Brain microvascular endothelial cell (primary cell): ENCODE measurements at places on chromosomes 1 and 21.

DNA sequence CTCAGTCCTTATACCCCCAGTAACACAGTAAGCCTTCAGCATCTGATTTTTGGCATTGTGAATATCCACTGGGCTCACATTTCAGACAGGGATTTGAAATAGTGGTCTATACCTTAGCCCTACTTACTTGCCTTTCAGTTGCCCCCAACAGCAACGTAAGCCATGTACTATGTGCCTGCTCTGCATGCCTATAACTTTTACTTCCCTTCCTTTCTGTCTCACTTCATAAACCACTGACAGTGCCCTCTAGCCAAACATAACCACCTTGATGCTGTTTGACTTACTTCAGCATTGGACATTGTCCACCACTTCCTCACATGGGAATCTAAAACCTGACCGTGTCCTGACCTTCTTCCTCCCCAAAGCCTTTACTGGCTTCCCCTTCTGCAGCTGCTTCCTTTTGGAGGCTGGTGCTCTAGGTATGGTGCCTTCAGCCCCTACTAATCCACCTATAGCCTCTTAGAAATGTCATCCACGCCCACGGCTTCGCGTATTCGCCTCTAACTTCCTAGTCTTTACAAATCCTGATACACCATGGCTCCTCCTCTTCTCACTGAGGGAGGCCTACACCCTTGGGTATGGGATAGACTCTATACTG is 3.6 kb upstream of the ZNF672 start:
- no peak for DNase-seq

- peak; percentile 80 for DNase-seq
Observed at GRCh38 chr1:118989878-118990378, 1.8 kb upstream of the TBX15 start.

DNA sequence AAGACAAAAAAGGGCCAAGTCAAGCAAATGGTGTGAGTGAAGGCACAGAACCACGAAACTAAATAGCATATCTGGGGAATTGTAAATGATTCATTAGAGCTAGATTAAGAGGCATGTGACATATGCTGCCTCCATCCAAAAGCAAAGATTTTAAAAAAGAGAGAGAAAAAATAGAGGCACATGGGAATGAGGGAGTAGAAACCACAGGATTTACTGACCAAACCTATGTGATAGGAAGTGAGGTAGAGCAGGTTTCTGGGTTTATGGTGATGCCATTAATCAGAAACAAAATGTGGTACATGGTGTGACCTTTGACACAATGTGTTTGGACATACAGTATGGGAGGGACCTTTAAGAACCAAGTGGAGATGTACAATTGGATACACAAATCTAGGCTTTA is 13.6 kb downstream of the C1orf52 start:
- no peak for DNase-seq

- no peak for DNase-seq
Observed at GRCh38 chr1:152946248-152946647, 758 bp upstream of the SPRR5 start.

GRCh38 chr1:34149501-34149900 is 15.5 kb downstream of the CSMD2 start:
- DNase-seq: no peak

DNA sequence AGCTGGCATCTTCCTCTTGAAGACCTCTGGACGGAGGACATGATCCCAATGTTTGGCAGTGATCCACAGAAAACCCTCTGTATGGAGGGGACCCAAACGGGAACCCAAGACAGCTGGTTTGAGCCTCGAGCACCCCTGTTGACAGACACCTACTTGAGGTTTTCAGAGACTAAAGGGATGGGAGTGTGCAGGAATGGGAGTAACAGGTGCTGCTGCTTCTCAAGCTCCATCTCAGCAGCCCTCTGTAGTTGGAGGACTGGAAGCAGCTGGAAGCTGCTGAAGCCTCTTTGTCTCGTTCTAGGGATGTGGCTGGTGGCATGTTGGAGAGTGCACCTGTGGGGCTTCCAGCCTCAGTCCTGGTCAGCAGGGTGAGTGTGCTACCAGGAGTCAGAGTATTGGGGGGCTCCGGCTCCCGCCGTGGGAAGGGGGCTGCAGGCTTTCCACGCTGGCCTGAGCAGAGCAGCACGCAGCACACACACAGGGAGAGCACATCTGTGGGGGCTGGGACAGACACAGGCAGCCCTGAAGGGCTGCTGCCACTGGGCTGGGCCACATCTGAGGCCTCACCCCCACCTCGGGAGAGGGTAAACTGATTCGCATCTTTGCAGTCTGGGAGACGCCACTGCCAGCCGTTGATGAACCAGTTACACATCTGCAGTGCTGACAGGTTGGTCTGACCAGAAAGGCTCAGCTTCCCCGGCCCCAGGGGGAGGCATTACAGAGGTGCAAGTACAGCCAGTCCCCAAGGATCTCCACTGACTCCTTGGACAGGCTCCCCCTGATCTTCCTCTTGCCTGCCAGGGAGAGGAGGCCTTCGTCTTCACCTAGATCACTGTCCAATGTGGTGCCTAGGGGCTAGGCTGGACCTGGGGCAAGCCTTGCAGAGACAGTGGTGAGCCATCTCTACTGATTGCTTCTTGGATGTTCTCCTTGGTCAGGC is 56.6 kb downstream of the ADSS2 start:
- DNase-seq: no peak

GRCh38 chr1:19128968-19129514 is 81.0 kb downstream of the UBR4 start:
- DNase-seq: no peak

DNA sequence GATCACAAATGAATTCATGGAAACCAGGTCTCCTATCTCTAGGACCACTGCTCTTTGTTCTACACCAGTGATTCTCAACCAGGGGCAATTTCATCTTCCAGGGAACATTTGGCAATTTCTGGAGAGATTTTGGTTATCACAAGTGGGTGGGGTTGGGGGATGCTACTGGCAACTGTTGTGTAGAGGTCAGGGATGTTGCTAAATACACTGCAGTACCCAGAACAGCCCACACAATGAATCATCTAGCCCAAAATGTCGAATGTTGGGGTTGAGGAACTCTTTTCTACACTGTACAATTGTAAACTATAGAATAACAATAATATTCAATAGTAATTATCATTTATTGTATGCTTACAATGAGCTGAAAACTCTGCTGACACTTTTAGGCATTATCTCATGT is 55.7 kb upstream of the UBE2U start:
- DNase-seq: no peak

GRCh38 chr1:240811256-240811655 is 199.3 kb upstream of the GREM2 start:
- DNase-seq: no peak

GRCh38 chr1:201408176-201408833 is 9.2 kb upstream of the LAD1 start:
- peak; percentile 75 for DNase-seq

- DNase-seq: peak; percentile 99
Observed at GRCh38 chr1:12549460-12550349, 68.3 kb downstream of the DHRS3 start.

GRCh38 chr1:3031401-3032221 is 10.3 kb downstream of the ACTRT2 start:
- no peak for DNase-seq

- no peak for DNase-seq
Observed at GRCh38 chr1:25599969-25600610, 16.5 kb upstream of the MAN1C1 start.

GRCh38 chr1:52916241-52916975 is 5.1 kb downstream of the ECHDC2 start:
- no peak for DNase-seq

DNA sequence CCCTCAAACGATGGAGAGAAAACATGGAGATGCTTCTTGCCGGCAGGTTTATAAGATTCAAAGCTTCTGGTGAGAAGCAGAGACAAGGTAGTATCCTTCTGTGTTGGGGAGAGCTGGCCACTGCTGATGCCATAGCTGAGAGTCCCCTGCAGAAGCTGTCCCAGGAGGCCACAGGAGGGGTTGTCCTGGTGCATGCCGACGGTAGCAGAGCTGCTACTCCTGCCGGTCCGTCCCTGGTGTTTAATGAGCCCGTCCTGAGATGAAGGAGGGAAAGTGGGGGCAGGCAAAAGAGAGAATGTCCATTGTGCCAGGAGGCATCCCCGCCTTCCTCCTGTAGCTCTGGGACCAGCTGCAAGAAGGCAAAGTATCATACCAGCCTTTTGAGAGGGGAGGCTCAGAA is 10.4 kb upstream of the C2CD2 start:
- no peak for DNase-seq

DNA sequence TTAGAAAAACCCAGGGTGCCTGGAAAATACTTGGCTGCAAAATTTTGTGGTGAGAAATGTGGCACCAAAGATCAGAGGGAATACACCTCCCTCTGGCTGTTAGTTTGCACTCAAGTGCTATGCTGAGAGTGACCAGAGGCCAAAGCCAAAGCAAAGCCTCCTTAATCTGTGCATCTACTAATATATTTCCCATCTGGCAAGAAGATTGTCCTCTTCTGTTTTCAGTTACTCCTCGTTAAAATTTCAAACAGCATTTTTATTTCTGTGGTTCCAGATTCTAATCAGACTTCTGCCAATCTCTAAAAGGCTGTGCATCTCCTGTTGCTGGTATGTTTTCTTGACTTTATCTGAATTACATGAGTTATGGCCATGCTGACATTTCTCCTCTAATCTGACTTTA is 327.4 kb downstream of the TBX15 start:
- no peak for DNase-seq

DNA sequence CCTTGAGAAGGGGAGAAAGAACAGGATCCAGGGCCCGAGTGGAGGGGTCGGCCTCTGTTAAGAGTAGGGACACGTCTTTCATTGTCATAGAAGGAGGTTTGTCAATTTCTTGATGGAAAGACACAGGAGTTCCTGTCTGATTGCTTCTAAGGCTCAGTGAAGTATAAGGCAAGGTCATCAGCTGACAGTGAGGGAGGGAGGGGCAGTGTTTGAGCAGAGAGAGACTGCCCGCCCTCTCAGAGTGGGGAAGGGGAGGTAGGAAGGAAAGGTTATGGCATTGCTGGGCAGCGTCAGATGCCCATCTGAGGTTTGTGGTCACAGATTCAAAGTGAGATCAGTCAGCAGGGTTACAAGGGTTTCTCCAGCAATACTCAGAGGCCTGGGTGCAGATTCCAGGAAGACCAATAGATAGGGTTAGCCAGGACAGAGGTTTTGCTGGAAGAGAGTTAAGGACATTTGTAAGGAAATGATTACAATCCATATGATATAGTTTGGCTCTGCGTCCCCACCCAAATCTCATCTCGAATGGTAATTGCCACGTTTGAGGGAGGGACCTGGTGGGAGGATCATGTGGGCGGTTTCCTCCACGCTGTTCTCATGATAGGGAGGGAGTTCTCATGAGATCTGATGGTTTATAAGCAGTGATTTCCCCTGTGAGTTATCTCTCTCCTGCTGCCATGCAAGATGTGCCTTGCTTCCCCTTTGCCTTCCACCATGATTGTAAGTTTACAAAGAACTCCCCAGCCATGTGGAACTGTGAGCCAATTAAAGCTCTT is 127.2 kb upstream of the GJB5 start:
- no peak for DNase-seq
